ENCODE measurements at places on chromosomes 13 and 19.

GRCh38 chr13:50794226-50794625 lies 49.3 kb downstream of the DLEU7 start:
- H3K4me1 ChIP-seq: peaks cover 23% of the 10 kb centered on the region
- H3K27ac ChIP-seq: no peak overlapping the region
- H3K27me3 ChIP-seq: no peaks in the 10 kb centered on the region
- no peak overlapping the region for H3K4me3 ChIP-seq
- peaks cover 7% of the 10 kb centered on the region for H3K36me3 ChIP-seq

DNA sequence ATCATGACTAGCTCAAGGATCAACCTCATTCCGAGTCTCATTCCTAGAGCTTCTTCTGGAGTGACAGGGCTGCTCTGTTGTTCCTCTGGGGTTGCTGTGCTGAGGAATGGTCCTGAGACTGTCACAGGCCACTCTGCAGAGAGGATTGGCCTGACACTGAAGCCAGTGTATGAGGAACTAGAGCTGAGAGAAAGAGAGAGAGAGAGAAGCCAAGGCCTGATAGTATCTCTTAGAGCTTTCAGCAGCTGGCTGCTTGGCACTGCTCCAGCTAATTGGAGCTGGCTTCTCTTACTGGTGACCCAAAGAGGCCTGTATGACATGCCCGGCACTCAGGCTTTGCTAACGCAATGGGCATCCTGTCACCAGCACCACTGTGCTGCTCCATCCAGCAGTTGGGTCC lies 73.4 kb upstream of the FLT1 start:
- no peak overlapping the region for H3K27ac ChIP-seq
- no peak overlapping the region for H3K4me3 ChIP-seq
- no peaks in the 10 kb centered on the region for H3K4me1 ChIP-seq
- no peak for DNase-seq
- H3K27me3 ChIP-seq: peaks cover 11% of the 10 kb centered on the region
- no peaks in the 10 kb centered on the region for H3K36me3 ChIP-seq

DNA sequence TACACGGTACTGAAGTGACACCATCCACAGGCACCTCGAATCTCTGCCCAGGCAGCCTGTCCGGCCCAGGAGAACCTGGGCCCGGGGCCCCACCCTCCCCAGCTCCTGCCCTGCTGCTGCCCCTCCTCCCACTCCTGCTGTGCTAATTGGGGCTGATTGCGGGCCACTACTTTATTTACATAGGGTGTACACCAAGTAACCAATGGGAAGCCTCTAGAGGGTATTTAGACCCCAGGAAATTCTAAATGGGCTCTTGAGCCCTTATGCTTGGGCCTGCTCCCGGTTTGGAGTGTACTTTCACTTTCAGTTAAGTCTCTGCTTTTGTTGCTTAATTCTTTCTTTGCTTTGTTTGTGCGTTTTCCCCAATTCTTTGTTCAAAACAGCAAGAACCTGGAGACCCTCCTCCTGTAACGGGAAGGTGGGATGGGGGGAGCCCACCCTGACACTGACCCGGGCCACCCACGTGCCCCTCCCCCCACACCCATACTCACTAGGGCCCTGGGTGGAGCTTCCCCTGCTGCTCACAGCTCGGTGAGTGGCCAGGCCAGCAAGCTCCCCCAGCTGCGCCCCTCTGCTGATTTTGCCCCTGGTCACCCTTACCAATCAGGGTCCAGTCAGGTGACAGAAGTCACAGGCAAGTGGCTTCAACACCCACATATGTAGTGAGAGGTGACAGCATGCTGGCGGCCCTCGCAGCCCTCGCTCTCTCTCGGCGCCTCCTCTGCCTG lies 9.4 kb downstream of the SCGB2B2 start:
- DNase-seq: no peak
- H3K27me3 ChIP-seq: no peaks in the 10 kb centered on the region
- no peaks in the 10 kb centered on the region for H3K36me3 ChIP-seq
- peaks cover 15% of the 10 kb centered on the region for H3K4me1 ChIP-seq
- peak overlapping the region; percentile 43 for H3K4me3 ChIP-seq
- no peak overlapping the region for H3K27ac ChIP-seq

- peaks cover 24% of the 10 kb centered on the region for H3K36me3 ChIP-seq
- H3K4me3 ChIP-seq: no peak overlapping the region
- no peak overlapping the region for H3K27ac ChIP-seq
- H3K4me1 ChIP-seq: peaks cover 8% of the 10 kb centered on the region
- H3K27me3 ChIP-seq: no peaks in the 10 kb centered on the region
Observed at GRCh38 chr13:72959643-72960042, 99.2 kb upstream of the KLF5 start.

GRCh38 chr13:81781471-81781870 lies 1440.5 kb upstream of the SPRY2 start:
- H3K4me3 ChIP-seq: no peak overlapping the region
- H3K36me3 ChIP-seq: no peaks in the 10 kb centered on the region
- H3K27ac ChIP-seq: no peak overlapping the region

DNA sequence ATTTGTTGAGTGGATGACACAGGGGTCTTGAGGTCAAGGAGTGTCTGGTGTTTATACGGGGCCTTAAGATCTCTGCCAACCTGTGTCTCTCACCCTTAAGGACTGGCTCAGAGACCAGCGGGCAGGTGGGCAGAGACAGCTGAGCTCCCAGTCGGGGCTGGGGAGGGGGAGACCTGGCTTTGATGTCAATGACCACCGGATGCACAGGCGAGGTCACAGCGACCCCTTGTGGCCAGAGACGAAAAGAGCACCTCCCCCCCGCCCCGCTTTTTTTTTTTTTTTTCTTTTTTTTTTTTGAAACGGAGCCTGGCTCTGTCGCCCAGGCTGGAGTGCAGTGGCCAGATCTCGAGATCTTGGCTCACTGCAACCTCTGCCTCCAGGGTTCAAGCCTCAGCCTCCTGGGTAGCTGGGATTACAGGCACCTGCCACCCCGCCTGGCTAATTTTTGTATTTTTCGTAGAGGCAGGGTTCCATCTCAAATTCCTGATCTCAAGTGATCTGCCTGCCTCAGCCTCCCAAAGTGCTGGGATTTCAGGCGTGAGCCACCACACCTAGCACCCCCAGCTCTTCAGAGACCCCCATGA lies 12.1 kb upstream of the KLK14 start:
- peak; percentile 30 for DNase-seq
- no peaks in the 10 kb centered on the region for H3K27me3 ChIP-seq
- no peak overlapping the region for H3K4me3 ChIP-seq
- H3K36me3 ChIP-seq: peaks cover 13% of the 10 kb centered on the region
- no peak overlapping the region for H3K27ac ChIP-seq
- H3K4me1 ChIP-seq: peaks cover 10% of the 10 kb centered on the region

- H3K27ac ChIP-seq: peak overlapping the region; percentile 7
- no peak for DNase-seq
- peaks cover 5% of the 10 kb centered on the region for H3K36me3 ChIP-seq
- peaks cover 10% of the 10 kb centered on the region for H3K4me1 ChIP-seq
- H3K4me3 ChIP-seq: peak overlapping the region; percentile 79
Observed at GRCh38 chr13:113151745-113152690, 6.4 kb upstream of the PROZ start.

GRCh38 chr13:30421093-30422053 lies 920 bp upstream of the UBE2L5 start:
- H3K27me3 ChIP-seq: no peaks in the 10 kb centered on the region
- H3K4me3 ChIP-seq: peak overlapping the region; percentile 88
- H3K4me1 ChIP-seq: peaks cover 22% of the 10 kb centered on the region
- no peak for DNase-seq

DNA sequence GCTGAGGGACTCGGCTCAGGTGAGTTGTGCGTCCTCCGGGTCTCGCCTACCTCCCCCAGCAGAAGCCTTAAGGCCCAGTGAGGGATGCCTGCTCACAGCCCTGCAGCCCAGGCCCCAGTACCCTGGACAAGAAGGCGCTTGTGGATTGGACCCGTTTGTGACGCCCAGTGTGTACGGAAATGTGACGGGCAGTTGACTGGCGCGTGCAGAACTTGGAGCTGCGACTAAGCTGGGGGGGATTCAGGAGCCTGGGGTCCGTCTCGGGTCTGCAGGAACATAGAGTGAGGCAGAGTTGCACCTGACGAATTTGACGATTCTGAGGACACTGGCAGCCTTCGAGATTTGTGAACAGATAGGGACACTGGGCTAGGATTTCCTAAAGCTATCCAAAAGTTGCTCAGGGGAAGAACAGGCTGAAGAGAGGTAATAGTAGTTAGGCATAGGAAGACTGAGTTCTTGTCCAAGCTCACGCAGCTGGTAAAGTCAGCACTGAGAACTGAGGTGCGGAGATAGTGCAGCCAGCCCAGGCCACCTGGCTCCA lies 519 bp downstream of the ZNF551 start:
- H3K4me1 ChIP-seq: peaks cover 36% of the 10 kb centered on the region
- H3K36me3 ChIP-seq: peaks cover 55% of the 10 kb centered on the region
- peak overlapping the region; percentile 99 for H3K4me3 ChIP-seq
- H3K27ac ChIP-seq: peak overlapping the region; percentile 92

- no peaks in the 10 kb centered on the region for H3K36me3 ChIP-seq
- no peak for DNase-seq
- H3K4me3 ChIP-seq: no peak overlapping the region
- no peak overlapping the region for H3K27ac ChIP-seq
- H3K27me3 ChIP-seq: peaks cover 16% of the 10 kb centered on the region
Observed at GRCh38 chr13:110129076-110129475, 177.9 kb downstream of the COL4A1 start.

DNA sequence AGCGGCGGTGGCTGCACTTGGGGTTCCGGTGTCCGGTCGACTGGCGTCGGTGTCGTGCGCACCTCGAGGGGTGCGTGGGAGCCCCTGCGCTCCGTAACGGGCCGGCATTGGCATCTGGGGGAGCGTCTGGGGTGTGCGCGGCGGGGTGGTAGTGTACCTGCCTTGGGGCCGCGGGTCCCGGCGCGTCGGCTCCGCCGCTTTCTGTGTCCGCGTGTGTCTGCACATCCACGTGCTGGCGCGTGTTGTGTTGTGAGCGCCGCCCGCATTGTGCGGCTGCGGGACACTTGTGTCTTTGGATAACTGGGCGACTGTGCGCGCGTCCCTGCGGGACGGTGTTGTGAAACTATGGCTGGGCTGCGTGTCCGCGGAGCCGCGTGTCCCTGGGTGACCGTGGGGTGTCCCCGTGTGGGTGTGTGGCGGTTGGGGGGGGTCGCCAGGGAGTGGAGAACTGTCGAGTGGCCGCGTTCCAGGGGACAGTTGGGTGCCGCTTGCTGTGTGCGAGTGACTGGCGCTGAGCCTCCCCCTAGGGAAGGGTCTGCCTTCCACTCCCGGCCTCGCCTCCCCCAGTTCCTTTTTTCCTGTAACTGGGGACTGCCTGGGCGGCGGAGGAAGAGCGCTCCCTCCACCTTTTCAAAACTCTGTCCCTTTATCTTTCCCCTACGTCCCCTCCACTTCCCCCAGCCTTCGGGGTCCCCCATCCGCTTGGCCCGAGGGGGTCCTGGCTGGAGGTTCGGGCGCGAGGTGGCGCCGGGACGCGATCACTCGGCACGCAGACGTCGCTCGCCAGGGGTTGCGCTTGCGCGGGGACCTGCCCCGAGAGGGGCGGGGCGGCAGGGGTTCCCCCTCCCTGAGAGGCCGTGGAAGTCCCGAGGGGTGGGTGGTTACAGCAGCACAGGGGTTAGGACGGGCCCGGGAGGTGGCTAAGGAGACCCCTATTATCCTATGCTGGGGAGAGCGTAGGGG lies 5.7 kb upstream of the NFIC start:
- H3K27me3 ChIP-seq: peaks cover 7% of the 10 kb centered on the region
- peak; percentile 75 for DNase-seq
- no peaks in the 10 kb centered on the region for H3K36me3 ChIP-seq
- H3K4me1 ChIP-seq: peaks cover 27% of the 10 kb centered on the region
- peak overlapping the region; percentile 89 for H3K4me3 ChIP-seq

DNA sequence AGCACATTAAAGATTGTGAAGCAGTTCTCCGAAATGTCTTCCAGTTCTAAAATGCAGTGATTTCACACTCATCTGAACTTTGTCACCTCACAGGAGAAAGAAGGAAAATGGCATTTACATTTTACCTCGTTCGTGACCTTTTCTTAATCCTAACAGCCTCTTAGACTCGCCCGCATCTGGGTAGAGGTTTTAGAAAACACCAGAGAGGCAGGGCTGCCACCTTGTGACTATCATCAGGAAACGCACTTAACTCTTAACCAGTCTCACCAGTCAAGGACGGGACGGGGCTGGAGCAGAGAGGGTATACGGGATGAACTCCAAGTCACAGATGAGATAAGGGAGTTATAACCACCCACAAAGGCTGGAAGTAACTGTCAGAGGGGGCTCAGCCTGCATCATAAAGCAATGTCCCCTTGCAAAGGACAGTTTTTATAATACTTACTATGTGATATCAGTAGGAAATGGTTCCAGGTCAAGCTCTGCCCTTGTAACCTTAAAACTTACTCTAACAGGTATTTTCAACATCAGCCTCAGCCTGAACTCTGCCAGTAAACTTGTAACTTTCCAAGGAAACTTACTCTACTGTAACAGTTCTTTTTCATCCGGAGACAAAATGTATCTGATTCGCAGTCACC lies 8.6 kb upstream of the CEACAM6 start:
- H3K4me1 ChIP-seq: peaks cover 6% of the 10 kb centered on the region
- H3K36me3 ChIP-seq: no peaks in the 10 kb centered on the region
- no peak overlapping the region for H3K4me3 ChIP-seq
- peaks cover 22% of the 10 kb centered on the region for H3K27me3 ChIP-seq
- DNase-seq: peak; percentile 9

- DNase-seq: no peak
- no peak overlapping the region for H3K4me3 ChIP-seq
- peaks cover 18% of the 10 kb centered on the region for H3K36me3 ChIP-seq
- peaks cover 2% of the 10 kb centered on the region for H3K4me1 ChIP-seq
- no peak overlapping the region for H3K27ac ChIP-seq
- peaks cover 2% of the 10 kb centered on the region for H3K27me3 ChIP-seq
Observed at GRCh38 chr19:56222901-56223300, 20.8 kb downstream of the ZSCAN5C start.

- H3K4me3 ChIP-seq: no peak overlapping the region
- H3K4me1 ChIP-seq: no peaks in the 10 kb centered on the region
- H3K27me3 ChIP-seq: peaks cover 17% of the 10 kb centered on the region
- H3K27ac ChIP-seq: no peak overlapping the region
- no peaks in the 10 kb centered on the region for H3K36me3 ChIP-seq
Observed at GRCh38 chr19:17623224-17623935, 64.8 kb downstream of the UNC13A start.

DNA sequence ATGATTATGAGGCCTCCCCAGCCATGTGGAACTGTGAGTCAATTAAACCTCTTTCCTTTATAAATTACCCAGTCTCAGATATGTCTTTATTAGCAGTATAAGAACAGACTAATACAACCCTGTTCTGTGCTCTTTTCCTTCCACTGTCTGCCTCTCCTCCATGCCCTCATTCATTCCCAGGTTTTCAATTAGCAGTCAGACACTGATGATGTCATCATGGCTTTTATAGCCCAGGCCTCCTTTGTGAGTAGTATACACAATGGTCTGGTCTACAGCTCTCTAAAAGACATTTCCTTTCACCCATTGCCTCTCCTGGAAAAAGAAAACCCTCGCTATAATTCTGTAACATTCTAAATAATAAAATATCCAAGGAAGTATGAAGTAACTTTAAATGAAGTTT lies 25.5 kb downstream of the FGF14 start:
- H3K4me1 ChIP-seq: no peaks in the 10 kb centered on the region
- DNase-seq: no peak
- no peaks in the 10 kb centered on the region for H3K36me3 ChIP-seq
- no peak overlapping the region for H3K4me3 ChIP-seq

DNA sequence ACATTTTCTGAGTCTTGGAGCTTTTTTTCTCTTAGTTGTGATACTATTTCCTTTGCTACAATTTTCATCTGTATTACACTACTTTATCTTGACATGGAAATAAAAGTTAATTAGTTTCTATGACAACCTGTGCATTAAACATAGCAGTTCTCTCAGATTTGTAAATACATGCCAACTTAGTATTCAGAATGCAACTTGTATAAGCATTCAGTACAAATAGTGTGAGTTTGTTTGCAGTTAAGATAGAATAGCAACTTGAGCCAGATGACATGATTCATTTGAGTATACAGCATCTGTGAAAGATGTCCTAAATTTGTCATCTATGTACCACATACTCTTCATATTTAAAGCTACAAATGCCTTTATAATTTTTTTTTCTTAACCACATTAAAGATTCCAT lies 98.1 kb downstream of the DACH1 start:
- no peaks in the 10 kb centered on the region for H3K27me3 ChIP-seq
- no peak overlapping the region for H3K4me3 ChIP-seq
- no peak overlapping the region for H3K27ac ChIP-seq
- H3K36me3 ChIP-seq: no peaks in the 10 kb centered on the region
